ENCODE measurements at places on chromosomes 2 and 18.

DNA sequence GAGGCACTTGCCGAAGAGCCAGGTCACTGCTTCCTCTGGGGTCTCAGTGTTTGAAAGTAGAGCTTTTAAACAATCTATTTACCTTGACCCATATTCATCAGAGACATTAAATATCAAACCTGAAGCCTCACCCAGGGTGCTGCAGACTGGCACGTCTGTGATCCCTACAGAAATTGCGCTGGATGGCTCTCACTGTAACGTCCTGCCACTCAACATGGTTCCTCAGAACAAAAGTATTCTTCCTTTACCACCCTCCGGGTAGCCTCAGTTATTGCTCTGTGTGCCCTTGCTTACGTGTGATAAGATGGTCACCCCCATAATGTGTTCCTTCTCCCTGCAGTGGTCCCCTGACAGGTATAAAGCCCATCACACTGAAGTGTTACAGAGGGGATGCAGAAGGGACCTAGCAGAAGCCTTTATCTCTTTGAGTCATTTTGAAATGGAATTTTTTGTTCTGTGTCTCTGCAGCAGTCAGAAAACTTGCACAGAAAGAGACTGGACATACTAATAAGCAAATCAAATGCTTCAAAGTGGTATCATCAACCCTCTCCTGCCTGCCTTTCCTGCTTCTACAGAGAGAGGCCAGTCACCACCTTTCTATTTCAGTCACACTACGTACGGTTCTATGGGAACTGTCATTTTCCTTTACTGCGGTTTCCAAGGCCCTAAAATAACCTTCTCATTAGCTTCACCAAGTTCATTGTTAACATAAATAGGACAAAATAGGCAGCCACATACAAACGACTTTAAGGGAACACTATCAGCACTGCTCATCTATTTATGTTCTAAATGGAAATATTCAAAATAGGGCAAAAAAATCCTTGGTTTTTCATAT is 86.8 kb downstream of the METTL8 start:
- no peak for DNase-seq

GRCh38 chr2:121468936-121469335 is 61.7 kb upstream of the RNU4ATAC start:
- no peak for DNase-seq

DNA sequence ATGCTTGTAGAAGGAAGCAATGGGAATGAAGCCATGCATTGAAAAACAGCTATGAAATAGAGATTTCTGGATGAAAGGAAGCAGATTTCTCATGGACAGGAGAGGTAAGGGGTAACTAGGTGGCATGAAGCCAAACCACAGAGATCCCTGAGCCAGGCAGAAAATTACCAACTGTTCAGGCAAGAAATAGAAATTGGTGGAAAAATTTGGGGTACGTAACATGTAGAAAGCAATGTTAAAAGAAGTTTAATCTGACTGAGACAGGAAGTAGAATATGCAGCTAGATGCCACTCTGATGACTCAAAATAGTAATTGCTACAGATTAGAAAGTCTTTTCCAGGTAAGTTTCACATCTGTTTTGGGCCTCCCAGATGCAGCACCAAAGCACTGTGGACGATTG is 928.5 kb upstream of the CELF4 start:
- no peak for DNase-seq

GRCh38 chr2:131040661-131041401 is 52.4 kb downstream of the FAM168B start:
- DNase-seq: no peak

GRCh38 chr2:176653479-176654443 is 384.5 kb downstream of the MTX2 start:
- peak; percentile 96 for DNase-seq

DNA sequence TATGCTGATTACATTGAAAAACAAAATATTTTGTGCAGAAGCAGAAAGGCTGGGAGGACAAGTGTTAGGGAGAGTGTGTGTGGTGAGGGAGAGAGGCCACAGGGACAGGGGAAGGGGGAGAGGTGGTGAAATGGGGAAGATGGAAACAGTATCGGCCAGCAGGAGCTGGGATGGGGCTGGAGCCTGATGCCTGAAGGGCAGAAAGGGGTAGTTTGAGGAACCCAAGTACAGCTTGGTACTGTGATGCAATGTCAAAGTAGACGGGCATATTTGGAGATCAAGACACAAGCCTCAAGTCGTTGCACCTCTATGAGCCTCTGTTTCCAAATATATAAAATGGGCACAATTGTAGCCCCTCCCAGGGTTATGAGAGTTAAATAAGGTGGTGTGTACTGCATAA is 152.1 kb downstream of the LPIN1 start:
- no peak for DNase-seq

- no peak for DNase-seq
Observed at GRCh38 chr2:188850786-188851185, 123.4 kb upstream of the COL3A1 start.

DNA sequence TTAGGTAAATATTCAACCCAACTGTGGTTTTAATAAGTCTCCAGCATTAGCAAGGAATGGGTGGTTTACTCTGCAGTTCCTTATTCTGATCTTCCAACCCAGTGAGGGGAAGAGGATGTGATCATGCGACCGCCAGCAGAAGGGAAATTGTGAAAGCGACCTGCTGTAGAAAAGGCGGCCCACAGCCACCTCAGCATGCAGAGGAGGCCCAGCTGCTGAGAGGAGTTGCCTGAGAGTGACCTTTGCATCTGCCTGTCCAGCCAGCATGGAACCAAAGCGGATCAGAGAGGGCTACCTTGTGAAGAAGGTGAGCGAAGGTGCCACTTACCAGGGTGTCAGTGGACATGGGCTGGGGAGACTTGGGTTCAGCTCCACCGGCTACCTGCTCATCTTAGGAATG is at the start of gene PLEK:
Gene PLEK, plus strand, starts transcription at position 196 of the 400 bp plus-strand sequence. Its CDS starts 70 bp downstream, at position 266.
- peak; percentile 91 for DNase-seq

DNA sequence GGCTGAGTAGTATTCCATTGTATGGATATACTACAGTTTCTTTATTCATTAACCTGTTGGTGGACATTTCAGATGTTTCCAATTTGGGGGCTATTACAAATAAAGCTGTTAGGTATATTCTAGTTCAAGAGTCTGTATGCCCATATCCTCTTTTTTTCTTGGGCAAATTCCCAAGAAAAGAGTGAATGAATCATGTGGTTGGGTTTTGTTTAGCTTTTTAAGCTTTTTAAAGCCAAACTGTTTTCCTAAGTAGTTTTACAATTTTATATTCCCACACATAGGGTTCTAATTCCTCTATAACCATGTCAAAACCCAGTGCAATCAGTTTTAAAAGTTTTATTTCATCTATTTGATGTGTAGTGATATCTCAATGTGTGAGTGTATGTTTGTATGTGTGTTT is 44.9 kb upstream of the BAZ2B start:
- DNase-seq: no peak

- peak; percentile 86 for DNase-seq
Observed at GRCh38 chr2:7037340-7038333, 120.4 kb downstream of the RNF144A start.

GRCh38 chr18:28159055-28159454 is 17.9 kb downstream of the CDH2 start:
- no peak for DNase-seq
